ENCODE measurements at places on chromosomes 2 and 18.

- DNase-seq: no peak
Measured at GRCh38 chr2:182866095-182866460, 359 bp downstream of the FRZB start.

DNA sequence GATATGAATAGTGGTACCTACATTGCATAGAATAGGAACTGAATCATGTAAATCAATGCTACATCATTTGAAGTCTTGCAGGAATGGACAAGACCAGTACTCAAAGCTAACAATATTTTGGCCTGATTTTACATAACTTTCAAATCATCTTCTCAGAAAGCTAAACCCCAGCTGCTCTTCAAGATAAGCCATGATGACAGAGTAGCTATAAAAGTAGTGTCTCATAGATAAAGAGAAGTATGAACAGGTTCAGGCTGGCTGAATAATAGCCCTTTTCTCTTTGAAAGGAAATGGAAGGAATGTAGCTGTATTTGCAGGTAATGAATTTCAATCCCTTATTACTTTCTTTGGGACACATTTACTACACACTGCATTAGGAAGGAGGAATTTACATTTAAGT is 28.2 kb downstream of the TSPYL6 start:
- DNase-seq: no peak

- DNase-seq: no peak
Measured at GRCh38 chr2:174634130-174635014, 36.8 kb upstream of the WIPF1 start.

- DNase-seq: no peak
Measured at GRCh38 chr18:67875060-67875459, 358.5 kb upstream of the DSEL start.

DNA sequence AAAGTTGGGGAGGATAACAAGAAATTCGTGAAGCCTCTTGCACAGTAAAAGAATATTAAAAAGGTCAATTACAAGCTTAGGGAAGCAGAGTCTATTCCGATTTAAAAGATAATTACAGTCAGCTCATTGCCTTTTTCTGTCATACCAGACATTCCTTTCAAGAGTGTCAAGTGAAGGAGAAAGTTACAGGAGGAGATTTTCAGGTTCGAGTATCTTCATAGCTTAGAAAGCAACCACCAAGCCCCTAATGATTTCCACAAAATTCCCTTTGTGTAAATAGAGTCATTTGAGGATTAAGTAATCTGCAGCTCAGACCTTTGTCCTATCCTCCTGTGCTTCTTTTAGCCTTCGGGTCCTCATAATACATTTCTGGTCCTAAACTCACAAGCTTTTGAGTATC is 414.9 kb downstream of the CDH2 start:
- no peak for DNase-seq

- no peak for DNase-seq
Measured at GRCh38 chr18:52572036-52573000, 232.3 kb downstream of the DCC start.

DNA sequence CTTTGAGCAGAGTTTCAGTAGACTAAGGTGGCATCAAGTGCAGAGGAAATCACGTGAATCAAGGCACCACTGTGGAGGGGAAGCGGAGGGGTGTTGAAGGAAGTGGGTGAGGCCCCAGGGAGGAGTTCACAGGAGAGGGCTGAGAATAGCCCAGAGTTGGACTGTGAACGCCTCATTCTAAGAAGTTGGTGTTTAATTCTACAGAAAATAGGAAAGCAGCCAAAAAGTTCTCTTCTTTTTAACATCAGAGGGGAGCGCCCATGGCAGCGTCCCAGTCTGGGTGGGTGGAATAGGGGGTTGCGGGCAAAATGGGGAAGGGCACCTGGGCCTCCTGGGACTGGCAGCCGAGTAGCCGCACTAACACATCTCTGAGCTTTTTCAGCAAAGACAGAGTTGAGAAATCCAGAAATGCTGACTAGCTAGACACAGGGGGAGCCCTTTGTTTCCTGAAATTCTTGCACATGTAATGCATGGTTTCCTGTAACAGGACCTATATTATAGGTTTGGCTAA is 97.0 kb downstream of the NEB start:
- peak; percentile 44 for DNase-seq

GRCh38 chr2:112927745-112928144 is 16.8 kb downstream of the IL37 start:
- DNase-seq: no peak

Data from stimulated activated CD8-positive, alpha-beta memory T cell treated with anti-CD3 and anti-CD28 coated beads, Interleukin-2, amount 100 ng/mL, for 1 hour (primary cell).